Stimulated activated CD4-positive, alpha-beta T cell treated with anti-CD3 and anti-CD28 coated beads, Interleukin-15, amount 100 ng/mL, for 48 hours (primary cell): ENCODE measurements at places on chromosomes 2 and 18.
A peak's percentile ranks its signal among the peaks of the same experiment; 100 is the strongest.

GRCh38 chr2:99072551-99072950 lies 69.0 kb upstream of the C2orf15 start:
- no peak for DNase-seq

DNA sequence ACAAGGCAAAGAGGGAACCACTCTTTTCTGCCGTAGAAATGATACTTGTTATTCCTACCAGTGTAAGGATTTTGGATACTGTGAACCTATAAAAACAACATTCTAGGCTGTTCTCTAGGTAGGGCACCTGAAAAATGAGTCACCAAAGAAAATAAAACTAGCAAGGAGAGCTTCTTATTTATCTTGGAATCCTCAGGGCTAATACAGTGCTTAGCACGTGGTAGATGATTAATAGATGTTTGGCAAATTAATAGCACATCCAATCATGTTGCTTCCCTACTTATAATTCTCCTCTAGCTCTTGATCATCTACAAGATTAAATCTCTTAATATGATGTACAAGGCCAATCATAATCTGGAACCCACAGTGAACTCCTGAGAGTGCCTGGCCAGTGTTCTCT lies 73.1 kb downstream of the AAK1 start:
- no peak for DNase-seq

- DNase-seq, result no peak
Observed at GRCh38 chr2:127041259-127041970, 65.5 kb downstream of the BIN1 start.

GRCh38 chr2:239150125-239151011 lies 250.5 kb downstream of the HDAC4 start:
- no peak for DNase-seq

DNA sequence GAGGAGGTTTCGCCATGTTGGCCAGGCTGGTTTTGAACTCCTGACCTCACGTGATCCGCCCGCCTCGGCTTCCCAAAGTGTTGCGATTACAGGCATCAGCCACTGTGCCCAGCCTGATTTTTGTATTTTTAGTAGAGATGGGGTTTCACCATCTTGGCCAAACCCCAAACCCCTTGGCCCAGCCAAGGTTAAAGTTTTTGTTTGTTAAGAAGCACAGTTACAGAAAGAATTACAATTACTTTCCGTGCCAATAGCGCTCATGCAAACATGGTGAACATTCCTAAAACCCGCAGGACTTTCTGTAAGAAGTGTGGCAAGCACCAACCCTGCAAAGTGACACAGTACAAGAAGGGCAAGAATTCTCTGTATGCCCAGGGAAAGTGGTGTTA lies 26.1 kb downstream of the ITSN2 start:
- no peak for DNase-seq

DNA sequence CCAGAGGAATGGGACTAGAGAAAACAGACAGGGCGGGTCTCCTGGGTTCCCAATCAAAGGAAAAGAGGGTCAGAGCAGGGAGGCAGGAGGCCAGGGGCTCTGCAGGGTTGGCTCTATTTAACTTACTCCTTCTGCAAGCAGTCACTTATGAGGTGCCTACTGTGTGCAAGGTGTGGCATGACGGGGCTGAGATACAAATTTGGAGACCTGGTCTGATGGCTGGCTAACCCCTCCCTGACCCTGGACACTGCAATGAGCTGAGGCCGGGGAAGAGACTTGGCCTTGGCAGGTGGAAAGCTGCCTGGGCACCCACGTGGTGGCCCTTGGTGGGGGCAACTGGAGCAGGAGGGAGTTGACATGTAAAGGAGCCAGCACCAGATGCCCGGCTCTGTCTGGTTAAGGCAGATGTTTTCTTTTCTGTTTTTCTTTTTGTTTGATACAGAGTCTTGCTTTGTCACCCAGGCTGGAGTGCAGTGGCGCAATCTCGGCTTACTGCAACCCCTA lies 148.5 kb upstream of the GATA6 start:
- DNase-seq, result no peak

DNA sequence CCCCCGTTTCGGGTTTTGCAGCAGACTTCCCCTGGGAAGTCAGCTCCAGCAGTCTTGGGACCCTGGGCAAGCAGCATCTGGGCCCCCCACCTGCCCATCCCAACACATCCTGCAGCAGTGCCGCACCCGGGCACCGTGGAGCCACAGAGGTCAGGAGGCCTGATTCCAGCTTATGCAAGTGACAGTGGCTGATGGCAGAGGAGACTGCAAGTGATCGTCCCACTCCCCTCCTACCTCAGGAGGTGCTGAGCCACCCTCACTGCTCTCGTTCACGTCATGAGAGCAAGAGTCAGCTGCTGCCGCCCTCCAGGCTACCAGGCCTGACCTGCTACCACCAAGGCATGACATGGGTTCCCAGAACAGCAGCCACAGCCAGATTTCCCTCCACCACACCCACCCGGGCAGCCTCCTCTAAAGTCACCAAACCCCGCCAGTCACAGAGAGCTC lies 18.2 kb downstream of the COX7A2L start:
- DNase-seq, result no peak

GRCh38 chr2:176500901-176501300 lies 231.7 kb downstream of the MTX2 start:
- DNase-seq, result no peak

- no peak for DNase-seq
Observed at GRCh38 chr18:63140038-63140450, 179.5 kb downstream of the BCL2 start.

DNA sequence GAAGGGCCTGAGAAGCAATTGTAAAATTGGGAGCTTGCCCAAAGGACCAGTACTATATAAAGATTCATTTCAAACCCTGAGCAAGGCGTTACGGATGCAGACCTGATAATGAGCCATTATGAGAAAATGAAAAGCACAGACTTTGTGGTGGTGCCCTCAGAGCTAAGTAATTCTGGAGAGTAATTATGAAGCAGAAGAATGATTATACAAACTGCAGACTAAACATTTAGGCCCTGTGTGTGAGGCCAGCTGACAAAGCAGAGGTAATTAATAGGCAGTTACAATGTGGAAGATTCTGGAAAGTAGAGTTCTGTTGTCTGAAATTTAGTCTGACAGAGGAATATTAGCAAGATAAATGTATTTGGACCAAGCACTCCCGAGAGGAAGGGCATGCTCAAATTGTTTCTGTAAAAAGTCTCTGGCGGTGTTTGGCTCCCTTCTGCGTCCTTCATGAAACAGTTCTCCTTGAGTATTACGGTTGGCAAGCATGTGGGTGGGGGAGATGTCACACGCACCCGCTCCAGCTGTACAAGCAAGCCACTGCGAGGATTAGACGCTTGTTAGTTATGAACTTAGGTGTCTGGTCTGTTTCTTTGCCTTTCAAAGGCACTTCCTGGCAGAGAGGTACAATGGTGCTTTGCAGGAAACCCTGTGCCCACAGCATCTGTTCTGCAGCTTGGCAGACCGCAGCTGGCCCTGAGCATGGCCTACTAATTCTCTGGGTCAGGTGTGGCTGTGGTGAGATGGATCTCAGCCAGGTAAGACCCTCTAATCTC lies 45.5 kb downstream of the CDC42EP3 start:
- peak; percentile 41 for DNase-seq

DNA sequence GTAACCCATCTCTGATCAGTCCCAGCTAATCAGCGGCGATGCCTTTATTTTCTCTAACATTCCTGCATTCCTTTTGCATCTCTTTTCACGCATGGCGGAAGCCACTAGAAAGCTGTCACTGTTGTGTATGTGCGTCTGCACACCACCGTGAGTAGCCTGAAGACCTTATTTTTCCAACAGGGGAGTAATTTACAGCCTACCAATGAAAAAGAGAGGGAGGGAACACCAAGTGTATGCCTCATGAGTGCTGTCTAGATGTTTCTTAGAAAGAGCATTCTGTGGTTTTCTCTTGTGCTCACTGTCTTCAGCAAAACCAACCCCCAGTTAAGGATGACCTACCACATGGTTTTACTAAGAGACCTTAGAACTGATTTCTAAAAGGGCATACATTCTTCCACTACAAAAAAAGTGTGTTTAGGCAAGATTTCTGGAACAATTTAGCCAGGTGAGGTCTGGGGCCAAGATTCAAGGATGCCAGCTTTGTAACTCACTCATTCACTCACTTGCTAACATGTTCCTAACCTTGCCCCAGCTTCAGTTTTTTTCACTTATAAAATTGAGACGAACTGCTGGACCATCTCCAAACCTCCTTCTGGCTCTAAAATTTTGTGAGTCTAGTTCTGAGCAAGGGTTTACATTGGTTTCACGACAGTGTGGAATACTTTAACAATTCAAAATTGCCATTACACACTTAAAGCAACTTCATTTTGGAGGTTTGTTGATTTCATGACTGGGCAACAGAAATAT lies 51.4 kb downstream of the BCL2 start:
- DNase-seq, result no peak

GRCh38 chr2:20930928-20931327 lies 108.0 kb upstream of the LDAH start:
- no peak for DNase-seq

DNA sequence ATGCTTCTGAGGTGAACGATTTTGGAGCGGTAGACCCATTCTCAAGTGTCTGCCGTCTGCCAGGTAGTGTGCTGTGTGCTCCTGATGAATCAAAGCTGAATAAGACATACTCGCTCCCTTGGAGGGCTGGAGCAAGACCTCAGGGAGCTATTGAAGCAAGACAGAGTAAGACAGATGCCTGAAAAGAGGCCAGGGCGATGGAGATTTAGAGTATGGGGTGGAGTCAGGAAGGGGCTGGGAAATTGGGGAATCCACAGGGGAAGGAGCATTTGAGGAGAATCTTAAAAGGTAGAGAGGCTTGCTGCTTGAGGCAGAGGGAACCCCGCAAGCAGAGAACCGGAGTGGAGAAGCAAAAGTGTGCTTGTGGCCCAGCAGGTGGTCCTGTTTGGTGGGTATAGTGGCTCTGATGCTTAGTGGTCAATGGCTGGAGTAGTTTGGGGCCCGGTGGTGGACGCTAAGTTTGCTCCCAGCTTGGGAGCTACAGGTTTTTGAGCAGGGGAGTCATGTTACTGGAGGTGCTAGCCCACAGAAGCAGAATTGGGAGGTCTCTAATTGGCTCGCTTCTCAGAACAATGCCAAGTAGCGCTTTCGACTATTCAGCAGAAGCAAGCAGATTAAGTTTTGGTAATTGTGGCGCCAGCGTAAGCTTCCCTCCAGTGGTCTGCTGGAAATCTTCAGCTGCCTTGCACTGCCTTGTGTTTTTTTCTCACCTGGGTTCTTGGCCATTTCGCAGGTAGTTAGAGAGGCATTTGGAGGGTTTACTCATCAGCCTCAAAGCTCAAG lies 2.0 kb downstream of the CNNM4 start:
- no peak for DNase-seq

GRCh38 chr2:72395096-72395495 lies 247.4 kb upstream of the CYP26B1 start:
- DNase-seq, result no peak

DNA sequence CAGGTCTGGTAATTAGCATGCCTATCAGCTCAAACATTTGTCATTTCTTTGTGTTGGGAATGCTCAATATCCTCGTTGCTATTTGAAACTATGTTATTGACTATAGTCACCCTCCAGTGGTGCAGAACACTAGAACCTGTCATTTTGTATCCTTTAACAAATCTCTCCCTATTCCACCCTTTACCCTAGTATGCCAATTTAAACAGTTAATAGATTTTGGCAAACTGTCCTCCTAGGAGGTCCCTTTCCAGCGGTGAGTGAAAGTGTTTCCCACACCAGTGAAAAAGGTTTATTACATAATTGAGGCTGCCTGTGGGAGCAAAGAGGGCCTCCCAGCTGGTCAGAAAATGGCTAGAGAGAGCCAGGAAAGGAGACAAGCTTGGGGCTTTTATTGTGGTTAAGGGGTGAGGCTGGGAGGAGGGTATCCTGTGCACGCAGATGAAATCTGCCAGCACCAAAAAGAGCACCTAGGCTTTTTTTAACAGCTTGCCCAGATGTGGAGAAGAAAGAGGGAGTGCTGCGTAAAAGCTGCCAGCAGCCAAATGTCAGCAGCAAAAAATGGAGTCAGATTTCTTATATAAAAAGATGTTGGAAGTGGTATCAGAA lies 1.8 kb upstream of the DRC1 start:
- no peak for DNase-seq

DNA sequence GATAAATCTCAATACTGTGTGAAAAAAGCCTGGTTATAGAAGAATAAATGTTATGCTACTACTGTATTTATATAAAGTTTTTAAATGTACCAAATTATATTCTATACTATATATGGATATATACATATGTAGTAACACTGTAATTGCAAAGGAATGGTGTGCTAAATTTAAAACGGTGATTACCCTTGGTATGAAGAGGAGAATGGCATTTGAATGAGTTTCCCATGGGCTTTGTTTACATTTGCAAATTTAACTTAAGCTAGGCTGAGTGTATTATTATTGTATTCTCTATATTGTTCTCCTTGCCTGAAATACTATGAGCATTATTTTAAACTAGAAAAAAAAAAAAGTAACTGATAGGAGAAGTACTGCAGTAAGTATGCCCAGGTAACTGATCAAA lies 4.7 kb upstream of the SP3 start:
- no peak for DNase-seq

- DNase-seq, result no peak
Observed at GRCh38 chr2:54709336-54709809, 14.1 kb upstream of the EML6 start.

DNA sequence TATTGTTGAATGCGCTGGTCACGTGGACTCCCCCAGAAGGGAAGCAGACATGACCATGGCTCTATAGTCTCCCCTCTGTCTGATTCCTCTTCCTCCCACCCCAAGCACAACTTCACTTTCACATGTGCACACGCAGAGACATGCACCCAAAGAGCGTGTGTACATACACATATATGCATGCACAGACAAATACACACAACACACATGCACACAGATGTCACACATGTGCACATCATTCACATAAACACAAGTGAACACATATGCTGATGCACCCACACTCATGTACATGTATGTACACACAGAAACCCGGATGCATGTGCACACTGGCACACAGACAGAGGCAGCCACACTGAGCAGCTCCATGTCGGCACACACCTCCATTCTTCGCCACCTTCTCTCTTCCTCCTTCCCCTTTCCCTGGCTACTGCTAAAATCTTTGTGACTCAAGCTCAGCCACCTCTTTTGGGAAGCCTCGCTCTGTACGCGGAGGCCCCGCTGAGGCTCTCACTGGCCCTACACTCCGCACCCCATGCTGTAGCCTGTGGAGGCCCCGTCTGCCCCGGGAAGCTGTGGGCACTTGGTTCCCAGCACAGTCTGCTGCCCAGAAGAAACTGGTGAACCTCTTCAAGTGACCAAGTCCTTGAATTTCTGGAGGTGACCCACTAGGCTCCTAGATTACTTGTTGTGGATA lies 101.6 kb upstream of the TEX51 start:
- DNase-seq, result no peak
